ENCODE measurements at places on chromosomes 13 and 19.

- DNase-seq = no peak
Measured at GRCh38 chr19:6226444-6227155, 53.2 kb downstream of the MLLT1 start.

DNA sequence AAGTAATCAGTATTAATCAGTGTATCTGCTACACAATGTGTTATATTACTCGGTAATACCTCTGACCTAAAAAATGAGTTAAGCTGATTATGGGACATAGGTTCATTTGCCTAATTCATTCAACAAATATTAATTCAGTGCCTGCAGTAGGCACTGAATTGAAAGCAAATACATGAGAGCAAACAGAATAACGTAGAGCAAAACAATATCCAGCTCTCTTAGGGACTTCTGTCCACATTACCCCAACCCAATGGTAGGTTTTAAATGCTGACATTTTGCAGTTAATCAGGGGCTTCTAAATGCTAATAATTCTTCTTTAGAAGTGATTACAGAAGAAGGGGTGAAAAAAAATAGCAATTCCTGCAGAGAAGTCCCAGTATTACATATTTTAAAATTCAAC lies 4.9 kb downstream of the RCBTB2 start:
- no peak for DNase-seq

DNA sequence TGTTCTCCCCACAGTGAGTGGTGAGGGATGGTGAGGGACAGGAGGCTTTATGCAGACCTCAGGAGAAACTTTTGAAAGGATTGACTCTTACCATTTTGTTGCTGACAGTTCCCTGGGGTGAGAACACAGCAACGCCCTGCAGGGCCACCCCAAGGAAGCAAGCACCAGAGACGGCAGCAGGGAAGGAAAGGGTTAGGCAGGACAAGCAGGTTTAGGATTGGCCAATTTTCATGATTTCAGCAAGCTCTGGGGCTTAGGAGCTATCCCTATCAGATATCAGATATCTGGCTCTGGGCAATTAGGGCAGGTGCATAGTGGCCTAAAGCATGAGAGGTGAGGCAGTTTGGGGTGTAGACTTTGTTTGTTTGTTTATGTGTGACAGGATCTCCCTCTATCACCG lies 87.0 kb upstream of the LSM14A start:
- no peak for DNase-seq

DNA sequence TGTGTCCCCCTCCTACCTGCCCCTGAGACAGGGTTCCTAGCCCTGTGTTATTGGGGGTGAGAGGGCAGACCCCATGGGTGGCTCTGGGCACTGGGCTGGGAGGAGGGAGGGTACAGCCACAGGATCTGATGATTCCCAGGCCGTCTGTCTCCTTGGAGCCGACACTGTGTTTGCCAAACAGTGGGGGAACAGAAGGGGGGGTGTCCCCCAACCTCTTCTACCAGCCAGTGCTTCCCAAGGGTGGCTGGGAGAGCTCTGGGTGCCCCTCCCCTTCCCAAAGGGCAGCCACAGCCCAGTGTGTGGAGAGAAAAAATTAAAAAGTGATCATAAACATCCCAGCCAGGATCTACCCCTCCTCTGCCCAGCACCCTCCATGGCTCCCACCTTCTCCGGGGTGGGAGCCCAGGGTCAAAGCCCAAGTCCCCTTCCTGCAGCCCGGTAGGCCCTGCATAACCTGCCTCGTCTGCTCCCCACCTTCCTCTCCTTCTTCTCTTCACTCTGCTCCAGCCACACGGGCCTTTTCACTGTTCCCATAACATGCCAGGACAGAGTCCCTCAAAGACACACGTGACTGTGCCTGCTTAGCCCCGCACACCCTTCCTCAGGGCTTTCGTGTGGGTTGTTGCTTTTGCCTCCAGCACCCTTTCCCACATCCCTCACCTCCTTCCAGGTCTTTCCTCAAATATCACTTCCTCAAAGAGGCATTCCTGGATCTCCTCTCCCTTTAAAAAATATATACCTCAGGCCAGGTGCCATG lies 1.4 kb upstream of the PLIN4 start:
- DNase-seq = peak; percentile 34
